ENCODE measurements at places on chromosomes 2 and 18.

DNA sequence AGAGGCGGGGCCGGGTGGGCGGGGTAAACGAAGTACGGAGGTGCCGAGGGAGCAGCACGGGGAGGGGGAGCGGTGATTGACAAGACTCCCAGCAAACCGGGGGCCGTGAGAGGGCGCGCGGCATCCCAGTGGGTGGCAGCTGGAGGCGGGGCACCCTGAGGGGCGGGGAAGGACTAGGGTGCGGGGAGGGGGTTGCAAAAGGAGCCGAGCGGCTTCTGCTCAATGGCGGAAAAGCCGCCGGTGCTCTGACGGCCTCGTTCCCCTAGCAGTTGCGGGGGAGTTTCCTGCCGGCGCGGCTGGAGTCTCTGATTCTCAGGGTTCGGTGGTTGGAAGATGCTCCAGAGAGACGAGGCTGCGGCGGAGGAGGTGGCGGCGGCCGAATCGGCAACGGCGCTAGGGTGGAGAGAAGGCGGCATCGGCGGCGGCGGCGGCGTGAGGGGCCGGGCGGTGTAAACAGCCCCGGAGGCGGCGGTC lies at the start of gene PPM1B:
TSS of gene PPM1B (plus strand) at position 195 of the 474 bp plus-strand sequence. CDS start 32,325 bp downstream, outside the sequence.
- DNase-seq: no peak

- no peak for DNase-seq
These were observed 155.9 kb upstream of the TPO start for GRCh38 chr2:1257334-1257733.

DNA sequence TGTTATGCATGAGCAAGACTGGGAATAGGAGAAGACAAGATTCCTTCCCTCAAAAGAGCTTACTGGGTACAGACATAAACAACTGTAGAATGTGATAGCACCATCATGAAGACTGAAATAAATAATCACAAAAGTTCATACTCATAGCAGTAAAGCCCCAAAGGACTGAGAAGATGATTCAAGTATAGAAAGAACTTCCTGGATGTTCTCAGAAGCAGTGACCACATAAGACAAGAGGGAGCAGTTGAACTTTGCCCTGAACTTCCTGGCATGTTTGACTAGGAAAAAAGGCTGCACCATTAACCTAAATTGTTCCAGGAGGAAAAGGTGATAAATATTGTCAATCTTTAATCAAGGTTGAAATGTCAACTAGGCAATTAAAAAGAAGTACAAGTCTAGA lies 57.8 kb upstream of the CCDC141 start:
- DNase-seq: no peak

GRCh38 chr2:35033748-35034147 lies 1321.8 kb upstream of the CRIM1 start:
- DNase-seq: no peak

All from MG63 (cell line).